ENCODE measurements at places on chromosomes 6 and 20.

DNA sequence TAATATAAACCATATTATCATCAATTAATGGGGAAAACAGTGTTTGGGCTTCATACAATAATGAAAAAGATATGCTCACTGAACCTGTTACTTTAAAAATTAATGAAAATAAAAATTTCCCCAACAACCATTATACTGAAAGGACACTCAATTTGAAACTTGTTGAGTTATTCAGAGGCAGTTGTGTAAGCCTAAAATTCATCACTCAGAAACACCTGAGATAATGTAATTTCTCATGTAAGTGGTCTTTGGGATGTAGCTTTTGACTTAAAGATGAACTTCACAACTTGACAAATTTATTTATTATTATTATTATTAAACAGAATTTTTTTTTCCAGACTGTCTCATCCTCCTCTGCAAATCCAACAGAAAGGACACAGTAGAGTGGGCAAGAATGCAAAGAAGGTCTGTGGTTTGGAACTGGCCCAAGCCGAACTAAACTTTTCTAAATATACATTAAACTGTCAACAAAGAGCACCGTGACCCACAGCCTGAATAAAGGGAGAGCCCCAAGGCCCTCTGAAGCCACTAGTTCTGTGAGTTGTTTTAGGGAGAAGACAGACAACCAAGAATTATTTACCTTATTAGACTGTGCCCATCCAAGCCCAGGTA lies 32.2 kb upstream of the HEY2 start:
- peak; percentile 8 for DNase-seq

GRCh38 chr6:41642090-41642959 lies 4.1 kb downstream of the MDFI start:
- DNase-seq = no peak

- DNase-seq = no peak
These were observed 4.3 kb upstream of the DNAJC5 start for GRCh38 chr20:63890616-63891015.

GRCh38 chr6:138109042-138109997 lies 2.1 kb upstream of the PERP start:
- peak; percentile 39 for DNase-seq

DNA sequence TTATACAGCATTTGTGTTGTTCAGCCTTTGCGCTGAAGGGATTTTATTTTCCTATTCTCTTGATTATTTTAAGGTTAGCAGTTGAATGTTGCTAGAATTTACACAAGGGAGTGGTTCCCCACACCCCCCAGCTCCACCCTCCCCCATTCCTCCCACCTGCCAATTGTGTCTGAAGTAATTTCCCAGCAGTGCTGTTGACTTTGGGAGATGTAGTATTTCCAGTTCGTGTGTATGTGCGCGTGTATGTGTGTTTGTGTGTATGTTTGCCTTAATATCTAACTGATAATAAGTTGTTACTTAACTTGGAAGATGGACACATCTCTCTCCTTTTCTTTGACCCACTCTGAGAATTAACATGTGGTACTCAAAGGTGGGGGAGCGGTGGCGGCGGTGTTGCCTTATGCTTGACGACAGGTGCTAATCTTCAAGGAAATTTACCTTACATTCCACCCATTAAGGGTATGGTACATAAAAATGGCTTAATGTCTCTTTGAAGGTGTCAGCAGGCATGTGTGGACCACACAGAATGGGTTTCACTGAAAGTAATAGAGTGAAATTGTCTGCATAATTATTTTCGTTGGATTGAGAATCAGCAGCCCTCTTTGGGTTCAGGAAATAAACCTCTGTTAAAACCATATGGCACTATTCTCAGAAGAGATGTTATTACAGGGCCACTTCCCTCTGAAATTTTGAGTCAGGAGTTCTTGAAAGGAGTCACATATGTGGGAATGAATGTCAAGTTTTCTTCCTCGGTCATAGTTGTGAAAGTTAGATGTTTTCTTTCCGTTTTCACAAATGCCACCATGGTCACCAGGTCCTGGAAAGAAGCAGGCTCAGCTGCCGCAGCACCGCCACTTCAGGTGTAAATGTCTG lies 95.6 kb upstream of the SUPT3H start:
- DNase-seq = no peak
